ENCODE measurements at places on chromosomes 5 and 9. TPM values are rescaled to one million over a fixed set of nuclear protein-coding genes. Genes with fewer than 3 reads are reported as not detected.

DNA sequence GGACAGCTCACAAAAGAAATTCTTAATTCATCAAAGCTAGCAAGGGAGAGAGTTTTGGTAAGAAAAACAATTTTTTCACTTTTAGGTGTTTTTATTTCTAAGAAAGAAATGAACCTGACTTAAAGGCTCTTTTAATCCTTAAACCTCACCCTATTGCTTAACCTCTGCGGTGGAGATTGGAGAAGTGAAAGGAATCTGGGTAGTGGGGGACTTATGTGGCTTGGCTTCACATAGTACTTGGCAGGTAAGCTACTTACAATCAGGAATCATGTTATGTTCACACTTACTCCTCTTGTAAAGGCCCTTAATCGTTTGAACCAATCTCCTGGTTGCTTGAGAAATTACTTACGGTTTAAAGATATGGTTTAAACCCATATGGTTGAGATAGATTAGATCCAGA is 104.8 kb downstream of the ISOC1 start:
- no peak for DNase-seq
- no peaks in the 10 kb centered on the region for H3K27me3 ChIP-seq
- no peak overlapping the region for H3K27ac ChIP-seq
- no peaks in the 10 kb centered on the region for H3K36me3 ChIP-seq
- H3K4me3 ChIP-seq, result no peak overlapping the region

DNA sequence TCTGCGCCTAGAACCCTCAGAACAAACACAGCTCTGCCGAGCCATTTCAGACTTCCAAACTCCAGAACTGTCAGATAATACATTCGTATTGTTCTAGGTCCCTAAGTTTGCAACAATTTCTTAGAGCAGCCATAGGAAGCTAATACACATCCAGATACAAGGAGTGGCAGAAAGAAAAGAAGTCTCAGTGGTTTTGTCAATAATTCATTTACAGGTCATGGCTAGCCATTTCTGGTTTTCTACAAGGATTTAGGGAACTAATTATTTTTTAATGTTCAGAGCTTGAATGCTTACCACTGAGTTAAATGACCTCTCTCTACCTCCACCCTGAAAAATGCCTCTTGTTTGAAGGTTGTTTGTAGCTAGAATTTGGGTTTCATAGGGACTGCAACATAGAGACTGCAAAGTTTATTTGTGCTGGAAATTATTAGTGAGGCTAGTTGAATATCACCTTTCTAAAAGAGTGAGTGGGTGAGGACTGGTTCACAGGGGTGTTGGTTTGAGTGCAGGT is 15.5 kb upstream of the ERMP1 start:
- no peaks in the 10 kb centered on the region for H3K36me3 ChIP-seq
- H3K4me1 ChIP-seq, result peaks cover 8% of the 10 kb centered on the region
- no peak overlapping the region for H3K27ac ChIP-seq
- no peak overlapping the region for H3K4me3 ChIP-seq
- DNase-seq, result no peak

DNA sequence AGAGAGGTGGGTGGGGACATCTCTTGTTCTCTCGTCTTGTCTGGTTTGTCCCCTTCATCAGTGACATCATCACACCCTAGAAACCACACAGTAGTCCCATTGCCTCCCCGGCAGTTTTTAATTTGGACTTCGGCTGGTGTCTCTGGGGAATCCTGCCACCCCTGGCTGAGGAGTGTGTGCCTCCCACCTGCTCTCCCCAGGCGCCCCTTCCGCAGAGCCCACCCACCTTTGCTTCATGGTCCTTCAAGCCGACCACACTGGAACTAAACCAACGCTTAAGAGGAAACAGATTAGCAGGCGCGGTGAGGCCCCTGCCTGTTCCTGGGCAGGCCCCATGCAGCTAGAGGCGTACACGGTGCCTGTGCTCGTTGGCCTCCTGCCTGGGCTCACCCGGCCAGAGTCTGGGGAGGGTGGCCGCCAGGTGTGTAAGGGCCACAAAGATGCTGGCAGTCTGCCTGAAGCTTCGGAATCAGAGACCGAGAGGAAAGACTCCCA is 107.6 kb upstream of the SPRY4 start:
- H3K27ac ChIP-seq, result no peak overlapping the region
- DNase-seq, result no peak
- H3K27me3 ChIP-seq, result no peaks in the 10 kb centered on the region
- H3K4me3 ChIP-seq, result no peak overlapping the region
- H3K36me3 ChIP-seq, result no peaks in the 10 kb centered on the region
- H3K4me1 ChIP-seq, result no peaks in the 10 kb centered on the region

GRCh38 chr9:105313238-105313637 is 68.8 kb downstream of the SLC44A1 start:
- no peak overlapping the region for H3K27ac ChIP-seq
- no peak for DNase-seq
- H3K4me1 ChIP-seq, result no peaks in the 10 kb centered on the region
- H3K36me3 ChIP-seq, result no peaks in the 10 kb centered on the region
- H3K4me3 ChIP-seq, result no peak overlapping the region

GRCh38 chr9:83423815-83424707 is 114.1 kb downstream of the FRMD3 start:
- H3K27me3 ChIP-seq, result no peaks in the 10 kb centered on the region
- no peak for DNase-seq
- no peak overlapping the region for H3K4me3 ChIP-seq

- no peak overlapping the region for H3K27ac ChIP-seq
- H3K36me3 ChIP-seq, result no peaks in the 10 kb centered on the region
- DNase-seq, result no peak
- H3K4me1 ChIP-seq, result no peaks in the 10 kb centered on the region
- H3K27me3 ChIP-seq, result peaks cover 35% of the 10 kb centered on the region
Observed at GRCh38 chr9:126654124-126654523, 40.4 kb downstream of the LMX1B start.

- no peaks in the 10 kb centered on the region for H3K27me3 ChIP-seq
- no peak overlapping the region for H3K4me3 ChIP-seq
- no peak overlapping the region for H3K27ac ChIP-seq
Observed at GRCh38 chr5:146208916-146209522, 5.6 kb downstream of the RBM27 start.

- H3K4me1 ChIP-seq, result peaks cover 44% of the 10 kb centered on the region
- H3K27me3 ChIP-seq, result no peaks in the 10 kb centered on the region
- peak; percentile 85 for DNase-seq
Observed at GRCh38 chr9:33166231-33167083, 679 bp downstream of the B4GALT1 start.

DNA sequence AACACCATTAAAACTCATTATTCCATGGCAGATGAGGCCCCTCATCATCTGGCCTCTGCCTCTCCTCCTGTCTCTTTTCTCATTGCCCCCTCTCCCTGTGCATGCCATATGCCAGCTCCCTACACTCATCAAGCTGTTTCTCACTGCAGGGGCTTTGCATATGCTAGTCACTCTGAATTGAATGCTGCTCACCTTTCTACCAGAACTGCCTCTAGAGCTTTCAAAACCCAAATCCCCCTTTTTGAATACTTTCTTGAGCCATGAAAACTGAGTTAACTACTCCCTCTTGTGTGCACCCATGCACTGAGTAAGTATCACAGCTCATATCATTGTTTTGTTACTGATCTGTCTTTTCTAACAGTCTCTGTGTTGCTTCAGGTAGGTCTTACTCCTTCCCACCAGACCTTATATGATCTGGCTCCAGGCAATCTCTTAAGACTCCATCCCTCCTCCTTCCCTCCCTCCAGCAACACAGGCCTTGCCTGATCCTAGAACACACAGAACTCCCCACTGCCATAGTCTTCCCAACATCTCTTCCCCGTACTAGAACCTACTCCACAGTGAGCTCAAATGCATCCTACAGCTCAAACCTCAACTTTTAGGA is 60.5 kb downstream of the ASTN2 start:
- DNase-seq, result no peak
- no peaks in the 10 kb centered on the region for H3K36me3 ChIP-seq
- H3K27ac ChIP-seq, result no peak overlapping the region
- H3K27me3 ChIP-seq, result no peaks in the 10 kb centered on the region

DNA sequence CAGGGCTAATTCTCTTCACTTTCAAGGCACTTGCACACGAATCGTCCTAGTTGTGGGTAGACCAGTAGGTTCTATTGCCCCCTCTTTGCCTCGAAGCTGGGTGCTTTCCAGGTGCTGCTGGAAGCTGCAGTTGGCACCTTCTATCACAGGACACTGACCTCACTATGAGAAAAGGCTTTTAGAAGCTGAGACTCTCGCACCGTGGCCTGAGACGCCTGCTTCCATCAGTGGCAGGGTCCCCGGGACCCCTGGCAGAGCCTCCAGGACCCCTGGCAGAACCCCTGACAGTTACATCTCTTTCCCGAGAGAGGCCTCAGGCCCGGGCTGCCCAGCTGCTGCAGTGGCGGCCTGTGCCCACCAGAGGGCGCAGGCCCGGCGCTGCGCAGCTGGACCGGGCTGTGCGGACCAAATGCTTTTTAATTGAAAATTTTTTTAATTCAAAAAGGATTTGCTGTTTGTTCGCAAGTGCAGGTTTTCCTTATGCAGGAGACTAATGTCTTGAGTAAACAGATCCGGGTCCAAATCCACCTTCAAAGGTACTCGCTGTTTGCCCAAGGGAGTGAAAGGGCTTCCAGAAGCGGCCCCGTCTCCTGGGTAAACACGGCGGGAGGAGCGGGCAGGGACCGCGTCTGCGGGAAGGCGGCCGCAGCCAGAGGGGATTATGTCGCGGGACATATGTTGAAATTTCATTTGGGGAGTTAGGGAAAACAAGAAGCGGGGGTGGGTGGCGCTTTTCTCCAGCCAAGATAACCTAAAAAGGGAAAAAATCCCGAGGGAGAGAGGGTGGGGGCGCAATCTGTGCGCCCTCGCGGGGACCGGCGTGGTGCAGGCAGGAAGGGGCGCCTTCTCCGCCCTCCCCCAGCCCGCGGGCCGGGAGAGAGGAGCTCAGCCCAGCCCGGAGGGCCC is 114.5 kb upstream of the LMX1B start:
- peaks cover 14% of the 10 kb centered on the region for H3K36me3 ChIP-seq
- no peaks in the 10 kb centered on the region for H3K27me3 ChIP-seq
- no peaks in the 10 kb centered on the region for H3K4me1 ChIP-seq
- H3K4me3 ChIP-seq, result peak overlapping the region; percentile 63

GRCh38 chr9:93967020-93967803 is 12.1 kb upstream of the BARX1 start:
- H3K27me3 ChIP-seq, result no peaks in the 10 kb centered on the region
- no peaks in the 10 kb centered on the region for H3K36me3 ChIP-seq

GRCh38 chr9:126149661-126150060 is 177.0 kb upstream of the MVB12B start:
- no peak overlapping the region for H3K4me3 ChIP-seq
- H3K27me3 ChIP-seq, result peaks cover 47% of the 10 kb centered on the region
- no peaks in the 10 kb centered on the region for H3K4me1 ChIP-seq
- DNase-seq, result no peak

DNA sequence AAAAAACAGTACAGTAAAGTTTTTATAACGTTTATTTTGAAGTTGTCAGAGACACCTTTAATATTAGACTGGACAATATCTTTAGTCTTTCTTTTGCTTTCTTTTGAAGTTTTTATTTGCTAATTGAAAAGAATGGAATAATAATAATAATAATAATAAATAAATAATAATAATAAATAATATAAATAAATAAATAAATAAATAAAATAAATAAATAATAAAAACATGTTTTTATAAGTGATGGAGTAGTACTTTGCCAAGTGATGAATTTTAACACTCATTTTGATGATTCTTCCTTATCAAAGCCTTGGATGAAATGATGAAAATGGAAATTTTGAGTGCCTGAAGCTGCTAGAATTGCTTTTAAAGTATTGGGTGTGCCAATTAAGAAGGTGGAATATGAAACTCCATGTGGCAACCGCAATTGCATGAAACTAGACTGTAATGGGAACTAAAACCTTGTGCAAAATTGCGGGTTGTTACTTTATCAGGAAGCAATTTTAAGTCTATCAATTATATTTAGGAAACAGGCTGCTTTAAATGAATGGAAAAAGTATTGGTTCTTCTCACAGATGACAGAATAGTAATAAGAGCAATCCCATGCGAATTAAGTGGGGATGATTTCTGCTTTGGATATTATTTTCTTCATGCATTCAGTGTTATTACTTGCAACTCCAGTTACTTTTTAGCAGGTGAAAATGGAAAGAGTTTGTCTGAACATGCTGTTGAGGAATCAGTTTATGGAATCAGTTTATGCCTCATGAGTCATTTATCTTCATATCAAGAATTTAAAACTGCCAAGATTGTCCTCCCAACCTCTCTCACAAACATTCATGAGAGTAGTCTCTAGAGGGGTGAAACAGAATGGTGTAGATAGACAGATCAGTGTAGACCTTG is 4.6 kb downstream of the ANXA1 start:
- H3K36me3 ChIP-seq, result peaks cover 21% of the 10 kb centered on the region
- H3K27me3 ChIP-seq, result no peaks in the 10 kb centered on the region
- H3K27ac ChIP-seq, result no peak overlapping the region
- no peaks in the 10 kb centered on the region for H3K4me1 ChIP-seq
- no peak overlapping the region for H3K4me3 ChIP-seq
- no peak for DNase-seq

LIFR gene
- polyA plus RNA-seq, result 10.1 TPM

HAND1 gene
- polyA plus RNA-seq, result not detected

PCSK5 gene
- 2.3 TPM for polyA plus RNA-seq

SPAG8 gene
- polyA plus RNA-seq, result 1.2 TPM

FBP1 gene
- 0.42 TPM for polyA plus RNA-seq

RUSC2 gene
- 37.1 TPM for polyA plus RNA-seq

CERCAM gene
- 2.5 TPM for polyA plus RNA-seq

ANKRD33B gene
- 14.1 TPM for polyA plus RNA-seq

FOXD4 gene
- 0.66 TPM for polyA plus RNA-seq

Data from psoas muscle (tissue), 8 donors.